ENCODE measurements at places on chromosomes 12 and 14.

DNA sequence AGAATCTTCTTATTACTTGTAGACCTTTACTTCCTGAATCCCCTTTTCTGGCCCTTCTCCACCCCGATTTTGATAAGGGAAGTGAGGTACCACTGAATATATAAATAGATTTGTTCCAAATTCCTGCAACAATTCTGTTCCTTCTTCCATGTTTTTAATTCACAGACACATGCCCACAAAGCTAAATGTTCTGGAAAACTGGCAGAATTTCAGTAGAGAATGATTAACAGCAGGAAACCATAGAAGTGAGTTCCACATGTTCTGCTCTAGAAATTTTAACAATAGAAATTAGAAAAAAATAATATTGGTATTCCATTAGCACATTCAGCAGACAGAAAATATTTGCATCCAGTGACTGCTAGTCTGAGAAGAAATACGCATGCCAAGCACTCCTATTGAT, 139.6 kb downstream of the SLC2A13 start:
- DNase-seq = no peak

- DNase-seq = no peak
Observed at GRCh38 chr14:43014338-43014737, 1407.7 kb downstream of the LRFN5 start.

DNA sequence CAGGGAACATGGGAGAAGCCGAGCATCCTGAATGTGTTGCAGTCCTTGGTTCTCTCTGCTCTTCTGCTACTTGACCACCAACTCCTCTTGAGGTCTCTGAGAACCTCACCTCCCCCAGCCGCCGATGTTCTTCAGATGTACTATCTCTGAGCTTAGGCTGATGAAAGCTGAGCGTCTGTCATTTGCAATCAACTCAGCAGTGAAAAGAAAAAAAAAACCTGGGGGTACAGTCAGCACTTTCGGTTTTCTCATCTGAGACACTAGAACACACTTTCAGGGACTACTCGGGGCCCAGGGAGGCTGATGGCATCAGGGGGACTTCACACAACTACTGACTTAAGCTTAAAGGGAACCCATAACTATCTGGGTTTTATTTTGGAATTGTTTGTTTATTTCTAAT, 9.6 kb upstream of the FLVCR2 start:
- DNase-seq = no peak

- DNase-seq = no peak
Observed at GRCh38 chr12:104083769-104084475, 19.6 kb downstream of the HCFC2 start.

DNA sequence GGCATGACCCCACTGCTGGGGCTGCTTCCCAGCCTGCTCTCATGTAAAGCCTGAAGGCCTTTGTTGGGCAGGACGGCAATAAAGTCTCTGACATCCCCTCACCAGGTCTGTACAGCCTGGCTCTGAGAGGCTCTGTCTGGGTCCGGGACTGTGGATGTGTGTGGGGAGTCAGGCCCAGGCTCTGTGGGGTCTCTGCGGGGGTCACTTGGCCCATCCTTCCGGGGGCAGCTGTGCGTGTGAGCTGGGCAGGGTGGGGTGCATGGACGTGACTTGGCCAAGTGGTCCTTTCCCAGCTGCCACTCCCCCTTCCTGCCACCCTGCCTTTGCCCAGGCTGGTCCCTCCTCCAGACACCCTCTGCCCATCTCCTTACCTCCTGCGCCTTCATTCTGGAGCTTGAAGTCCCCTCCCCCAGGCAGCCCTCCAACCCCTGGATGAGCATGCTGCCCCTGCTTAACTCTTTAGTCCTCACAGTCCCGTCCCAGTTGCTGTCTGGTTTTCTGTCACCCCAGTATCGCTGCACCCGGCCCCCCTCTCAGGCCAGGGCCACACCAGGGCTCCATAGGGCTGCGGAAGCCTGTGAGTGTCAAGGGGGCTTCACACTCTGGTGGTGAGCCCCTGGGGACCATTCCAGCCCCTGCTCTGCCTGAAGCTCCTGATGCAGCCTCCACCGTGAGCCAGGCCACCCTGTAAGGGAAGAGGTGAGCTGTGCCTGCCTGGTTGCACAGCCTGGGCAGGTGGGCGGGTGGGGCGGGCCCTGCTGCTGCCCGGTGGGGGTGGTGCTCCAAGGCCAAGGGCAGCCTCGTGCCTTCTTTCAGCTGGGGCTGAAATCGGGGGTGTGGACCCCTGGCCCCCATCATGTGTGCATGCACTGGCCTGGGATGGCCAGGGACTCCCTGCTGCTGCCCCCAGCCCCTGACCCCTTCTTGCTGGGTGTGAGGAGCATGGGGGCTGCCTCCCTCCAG, 25.5 kb upstream of the KIF26A start:
- DNase-seq = no peak

DNA sequence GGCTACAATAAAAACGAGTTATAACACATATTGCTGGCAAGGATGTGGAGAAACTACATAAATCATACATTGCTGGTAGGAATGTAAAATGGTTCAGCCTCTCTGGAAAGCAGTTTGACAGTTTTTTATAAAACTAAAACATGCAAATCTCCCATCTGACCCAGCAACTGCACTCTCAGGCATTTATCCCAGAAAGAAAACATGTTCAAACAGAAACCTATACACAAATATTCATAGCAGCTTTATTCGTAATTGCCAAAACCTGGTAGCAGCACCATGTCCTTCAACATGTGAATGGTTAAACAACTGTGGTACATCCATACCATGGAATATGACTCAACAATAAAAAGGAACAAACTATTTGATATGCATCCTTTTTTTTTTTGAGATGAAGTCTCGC, 10.1 kb upstream of the TMCC3 start:
- no peak for DNase-seq

- no peak for DNase-seq
Observed at GRCh38 chr14:95282354-95282985, 37.2 kb downstream of the CLMN start.

GRCh38 chr12:4421590-4422031, 24.0 kb downstream of the FGF6 start:
- DNase-seq = peak; percentile 14

DNA sequence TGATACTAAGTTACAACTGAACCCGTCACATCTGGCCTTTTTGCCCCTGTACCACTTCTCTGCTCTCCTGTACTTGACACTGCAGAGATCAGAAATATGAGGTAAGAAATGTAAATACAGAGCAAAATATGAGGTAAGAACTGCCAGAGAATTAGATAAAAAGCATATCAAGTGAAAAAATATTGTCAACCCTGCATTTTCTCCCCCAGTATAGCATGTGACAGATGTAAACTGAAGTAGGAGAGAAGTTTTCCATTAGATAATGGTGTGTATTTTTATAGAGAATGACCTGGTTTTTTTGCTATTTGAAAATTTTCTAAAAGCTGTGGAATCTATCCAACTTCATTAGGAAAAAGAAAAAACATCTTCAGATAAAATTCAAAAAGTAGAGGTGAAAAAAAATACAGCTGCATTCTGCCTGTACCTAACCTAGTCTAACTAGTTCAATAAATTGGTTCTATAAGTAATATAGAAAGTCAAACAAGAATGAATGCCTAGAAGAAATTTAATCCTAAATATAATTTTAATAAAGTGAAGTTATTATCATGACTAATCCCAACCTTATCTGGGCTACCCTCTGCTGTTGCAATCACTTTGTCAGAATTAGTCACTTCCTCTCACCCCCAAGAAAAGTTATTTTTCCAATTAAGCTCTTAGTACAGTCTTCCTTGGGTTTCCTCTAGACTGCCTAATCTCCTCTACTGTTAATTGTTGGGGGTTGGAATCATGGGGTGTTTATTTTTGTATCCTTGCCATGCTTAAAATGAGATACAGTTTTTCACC, 210.0 kb downstream of the RASSF9 start:
- no peak for DNase-seq

DNA sequence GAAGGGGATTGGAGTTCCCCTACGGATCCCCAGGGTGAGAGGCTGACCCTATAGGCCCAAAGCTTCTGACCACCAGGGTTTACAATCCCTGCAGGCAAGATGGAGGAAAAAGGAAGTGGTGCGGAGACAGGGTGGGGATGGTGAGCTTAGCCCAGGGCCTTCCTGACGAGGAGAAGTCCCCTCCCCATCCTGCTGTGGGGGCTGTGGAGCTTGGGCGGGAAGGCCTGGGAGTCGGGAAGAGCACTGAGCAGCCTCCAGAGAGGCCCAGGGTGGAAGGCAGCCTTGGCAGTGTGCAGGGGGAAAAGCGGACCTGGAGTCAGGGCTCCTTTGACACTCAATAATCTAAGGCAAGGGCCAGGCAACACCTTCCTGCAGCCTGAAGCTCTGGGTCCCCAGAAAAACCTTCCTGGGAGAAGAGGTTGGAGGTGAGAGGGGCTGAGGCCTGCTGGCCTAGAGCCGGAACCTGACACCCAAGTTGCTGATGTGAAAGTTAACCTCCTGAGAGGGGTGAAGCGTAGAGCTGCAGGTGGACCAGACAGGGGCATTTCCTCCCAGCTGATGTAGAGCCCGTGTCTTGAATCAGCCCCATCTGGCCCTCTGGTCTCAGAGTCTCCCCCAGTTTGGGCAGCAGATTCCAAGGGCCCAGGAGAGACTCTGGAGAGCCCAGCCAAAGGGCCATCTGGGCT, 6.0 kb downstream of the HDAC7 start:
- DNase-seq = no peak

GRCh38 chr12:132453361-132454192, 36.4 kb upstream of the FBRSL1 start:
- no peak for DNase-seq

DNA sequence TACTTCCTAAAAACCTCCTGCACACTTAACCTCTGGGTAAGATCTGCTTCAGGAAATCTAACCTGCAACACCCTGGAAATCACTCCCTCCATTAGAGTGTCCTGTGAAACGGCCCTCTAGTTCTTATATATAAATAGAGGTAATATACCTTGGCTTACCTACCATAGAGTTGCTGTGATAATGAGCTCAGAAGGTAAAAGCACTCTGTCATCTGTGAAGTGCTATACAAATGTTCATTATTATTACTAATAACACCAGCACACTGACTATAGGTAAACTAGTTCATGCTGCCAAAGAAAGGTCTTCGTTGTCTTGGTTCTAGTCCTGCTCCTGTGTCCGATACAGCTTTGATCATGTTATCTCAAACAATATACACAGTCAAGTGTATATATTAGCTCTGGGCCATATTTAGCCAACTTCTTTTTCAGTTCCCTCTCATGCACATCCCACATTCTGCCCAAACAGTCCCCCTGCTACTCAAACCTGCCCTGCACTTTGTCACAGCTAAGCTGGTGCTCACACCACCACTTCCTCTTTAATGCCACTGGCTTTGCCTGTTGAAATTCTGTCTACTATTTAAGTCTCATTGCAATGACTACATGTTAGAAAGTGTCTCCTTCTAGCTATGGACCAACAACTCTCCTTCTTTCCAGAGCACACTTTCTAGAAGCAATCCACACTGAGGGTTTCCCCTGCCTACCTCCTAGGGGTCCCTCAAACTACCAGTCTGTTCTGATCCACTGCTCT, 5.1 kb downstream of the E2F7 start:
- DNase-seq = no peak

GRCh38 chr14:20679907-20680306, 4.5 kb upstream of the RNASE4 start:
- DNase-seq = no peak

DNA sequence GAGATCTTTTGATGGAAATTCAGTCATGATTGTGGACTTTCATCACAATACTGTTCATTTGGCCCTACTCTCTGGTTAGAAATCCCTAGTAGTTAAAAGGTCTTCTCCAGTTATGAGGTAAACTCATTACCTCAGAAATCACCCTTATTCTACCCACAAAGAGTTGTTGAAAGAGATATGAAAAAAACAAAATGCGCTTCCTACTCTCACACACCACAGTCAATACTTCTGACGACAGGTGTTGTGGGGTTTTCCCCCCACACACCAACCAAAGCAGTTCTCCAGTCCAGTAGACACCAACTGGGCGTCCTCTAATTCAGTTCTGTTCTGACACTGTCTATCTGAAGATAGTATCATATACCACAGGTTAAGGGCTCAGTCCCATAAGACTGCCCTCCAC, 54.9 kb downstream of the TRMT5 start:
- DNase-seq = no peak

DNA sequence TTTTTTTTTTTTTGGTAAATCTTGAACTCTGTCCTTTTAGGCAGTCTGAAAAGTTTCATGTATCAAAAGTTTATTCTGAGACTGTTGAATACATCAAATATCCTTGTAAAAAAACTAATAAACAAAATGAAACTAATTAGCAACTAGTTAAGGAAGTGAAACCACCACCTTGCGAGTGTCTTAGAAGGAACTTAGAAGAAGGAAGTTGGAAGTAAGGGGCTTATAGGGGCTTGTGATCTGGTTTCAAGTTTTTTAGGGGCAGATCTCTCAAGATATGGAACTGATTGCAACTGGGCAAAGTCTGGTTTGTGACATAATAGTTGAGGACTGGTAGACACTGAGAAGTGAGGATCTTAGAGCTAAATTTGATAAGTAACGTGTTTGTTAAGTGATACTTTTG, 748.8 kb downstream of the C12orf50 start:
- DNase-seq = no peak

- DNase-seq = no peak
Observed at GRCh38 chr12:113154351-113154973, 4.9 kb downstream of the CFAP73 start.

DNA sequence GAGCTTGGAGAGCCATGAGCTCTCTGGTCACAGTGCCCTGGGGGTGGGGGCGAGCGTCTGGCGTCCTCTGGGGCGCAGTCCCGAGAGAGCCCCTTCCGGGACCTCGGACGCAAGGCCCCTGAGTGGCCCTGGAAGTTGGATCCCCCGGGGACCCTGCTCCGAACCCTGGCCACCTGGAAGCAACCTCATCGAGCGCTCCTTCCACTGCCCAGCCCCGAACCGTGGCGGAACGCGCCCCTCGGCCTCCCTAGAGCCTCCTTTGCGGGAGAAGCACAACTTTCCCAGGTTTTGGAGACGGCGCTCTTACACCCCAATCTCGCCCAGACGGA, 1.2 kb downstream of the NOS1 start:
- DNase-seq = no peak

DNA sequence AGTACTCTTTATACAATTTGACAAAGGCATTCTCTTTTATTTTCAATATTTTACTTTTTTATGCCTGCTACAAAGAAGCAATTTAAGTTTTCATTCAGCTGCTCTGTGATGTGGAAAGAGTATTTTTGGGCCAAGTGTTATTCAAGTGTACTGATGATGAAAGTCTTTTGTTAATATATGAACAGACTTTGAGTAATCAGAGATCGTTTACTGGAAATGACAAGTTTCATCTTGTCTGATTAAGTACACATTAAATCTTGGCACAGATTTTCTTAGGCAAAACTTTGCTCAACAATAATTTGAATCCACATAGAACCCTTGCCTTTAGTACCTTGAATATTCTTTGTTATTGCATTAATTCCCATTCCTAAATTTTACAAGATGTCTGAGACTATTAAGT, 13.3 kb upstream of the PZP start:
- DNase-seq = no peak

DNA sequence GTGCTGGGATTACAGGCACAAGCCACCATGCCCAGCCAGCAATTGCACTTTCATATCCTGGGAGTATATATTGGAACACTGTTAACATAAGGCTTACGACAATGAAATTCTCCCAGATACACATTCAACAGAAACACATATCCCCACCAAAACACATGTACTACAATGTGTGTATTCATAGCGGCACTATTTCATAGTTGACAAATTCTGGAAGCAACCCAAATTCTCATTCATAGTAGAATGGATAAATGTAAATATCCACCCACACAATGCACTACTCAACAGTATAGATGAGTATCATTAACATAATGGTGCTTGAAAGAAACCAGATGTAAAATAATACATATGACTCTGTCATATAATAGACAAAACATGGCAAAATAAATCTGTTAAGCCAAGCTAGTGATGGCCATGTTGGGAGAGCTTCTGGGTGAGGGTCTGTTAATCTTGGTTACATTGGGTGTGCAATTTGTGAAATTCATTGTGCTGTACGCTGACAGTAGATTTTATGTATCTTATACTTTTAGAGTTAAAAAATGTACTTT, 2.6 kb upstream of the DNAAF2 start:
- no peak for DNase-seq
